ENCODE measurements at places on chromosomes 16 and 17.

- no peak for DNase-seq
Measured at GRCh38 chr17:157901-158300, 20.5 kb downstream of the SCGB1C2 start.

DNA sequence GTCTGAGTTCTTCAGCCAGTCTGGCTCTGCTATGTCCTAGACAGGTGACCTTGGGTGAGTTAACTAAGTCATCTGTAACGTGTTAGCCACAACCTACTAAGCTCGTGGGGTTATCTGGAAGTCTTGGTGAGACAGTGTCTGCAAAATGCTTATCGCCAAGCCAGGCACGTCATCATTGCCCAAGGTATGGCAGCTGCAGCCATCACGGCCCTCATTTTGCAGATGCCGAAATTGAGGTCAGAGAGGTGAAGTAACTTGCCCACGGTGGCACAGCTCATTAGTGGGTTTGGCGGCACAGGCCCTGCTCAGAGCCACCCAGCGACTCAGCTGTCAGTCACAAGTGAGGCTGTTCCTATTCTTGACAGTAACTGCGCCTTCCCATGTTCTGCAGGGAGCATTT lies 79.8 kb downstream of the CMIP start:
- no peak for DNase-seq

DNA sequence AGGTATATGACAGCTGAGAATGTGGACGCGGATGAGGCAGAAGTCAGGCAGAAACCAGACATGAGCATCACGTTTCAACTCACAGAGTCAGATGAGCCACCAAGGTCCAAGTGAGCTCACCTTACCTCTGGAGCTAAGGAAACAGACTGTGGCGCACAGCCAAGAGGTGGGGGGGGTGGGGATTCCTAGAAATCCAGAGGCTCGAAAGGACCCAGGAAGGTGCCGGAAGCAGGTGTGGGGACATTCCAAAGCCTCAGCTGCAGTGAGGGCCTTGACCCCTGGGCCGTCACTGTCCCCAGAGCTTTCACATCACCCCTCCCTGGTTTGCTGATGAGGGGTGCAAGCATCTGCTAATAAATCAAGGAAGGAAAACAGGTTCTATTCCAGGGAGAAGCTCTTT lies 29.3 kb upstream of the RCVRN start:
- DNase-seq = no peak

GRCh38 chr16:85395207-85395912 lies 217.8 kb upstream of the GSE1 start:
- peak; percentile 62 for DNase-seq

GRCh38 chr16:85986931-85987749 lies 88.2 kb downstream of the IRF8 start:
- no peak for DNase-seq

DNA sequence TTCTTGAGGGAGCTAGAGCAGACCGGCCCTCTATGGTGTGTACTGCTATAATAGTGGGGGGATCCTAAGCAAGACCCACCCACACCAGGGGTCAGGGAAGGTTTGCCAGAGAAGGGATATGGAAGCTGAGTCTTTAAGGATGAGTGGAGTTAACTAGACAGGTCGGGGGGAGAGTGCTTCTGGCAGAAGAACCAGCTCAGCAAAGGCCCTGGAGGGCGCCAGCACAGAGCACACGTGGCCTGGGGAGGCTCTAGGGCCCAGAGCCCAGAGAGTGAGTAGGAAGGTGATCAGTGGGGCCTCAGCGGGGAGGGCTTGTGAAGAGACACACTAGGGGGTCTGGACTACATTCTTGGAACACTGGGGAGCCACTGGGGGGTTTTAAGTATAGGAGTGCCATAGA lies 21.1 kb downstream of the NGFR start:
- no peak for DNase-seq

DNA sequence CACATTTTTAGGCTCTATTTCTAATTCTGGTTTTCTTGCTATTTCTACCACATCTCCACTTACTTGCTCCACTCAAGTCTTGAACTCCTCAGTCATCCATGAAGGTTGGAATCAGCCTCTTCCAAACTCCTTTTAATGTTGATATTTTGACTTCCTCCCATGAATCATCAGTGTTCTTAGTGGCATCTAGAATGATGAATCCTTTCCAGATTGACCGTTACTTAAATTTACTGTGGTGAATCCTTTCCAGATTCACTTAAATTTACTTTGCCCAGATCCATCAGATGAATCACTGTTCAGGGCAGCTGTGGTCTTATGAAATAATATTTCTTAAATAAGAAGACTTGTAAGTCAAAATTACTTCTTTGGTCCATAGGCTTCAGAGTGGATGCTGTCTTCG lies 32.4 kb downstream of the CLTC start:
- no peak for DNase-seq

GRCh38 chr17:76009969-76010661 lies 9.5 kb downstream of the CDK3 start:
- no peak for DNase-seq

- DNase-seq = no peak
Measured at GRCh38 chr17:70060415-70060814, 14.6 kb upstream of the KCNJ16 start.

- DNase-seq = no peak
Measured at GRCh38 chr17:17236295-17237025, 508 bp downstream of the FLCN start.

- peak; percentile 78 for DNase-seq
Measured at GRCh38 chr16:89052890-89053724, 40.5 kb upstream of the ACSF3 start.

GRCh38 chr16:50722405-50722737 lies 19.5 kb upstream of the CYLD start:
- DNase-seq = no peak

Data from NCI-H526 treated with DMSO at 0.1 percent for 48 hours (cell line).